ENCODE measurements at places on chromosomes 4 and X. TPM values are rescaled to one million over a fixed set of nuclear protein-coding genes. Genes with fewer than 3 reads are reported as not detected.

DNA sequence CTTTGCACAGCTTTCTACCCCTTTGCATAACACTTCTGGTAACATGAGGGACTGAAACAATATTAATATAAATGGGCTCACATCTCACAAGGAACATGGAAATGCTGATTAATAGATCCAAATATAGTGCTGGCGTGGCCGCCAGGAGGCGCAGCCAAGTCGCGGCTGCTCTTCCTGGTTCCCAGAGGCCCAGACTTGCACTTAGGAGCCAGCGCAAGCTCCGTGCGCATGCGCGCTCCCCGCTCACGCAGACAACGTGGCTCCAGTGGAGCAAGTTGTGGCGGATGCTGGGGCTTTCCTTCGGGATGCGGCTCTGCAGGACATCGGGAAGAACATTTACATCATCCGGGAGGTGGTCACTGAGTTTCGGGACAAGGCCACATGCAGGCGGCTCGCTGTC, 318.3 kb upstream of the SLC7A11 start:
- DNase-seq = no peak

- no peak for DNase-seq
Observed at GRCh38 chrX:64843224-64843623, 133.0 kb downstream of the ZC4H2 start.

- no peak for DNase-seq
Observed at GRCh38 chr4:15012017-15012788, 9.9 kb downstream of the CPEB2 start.

DNA sequence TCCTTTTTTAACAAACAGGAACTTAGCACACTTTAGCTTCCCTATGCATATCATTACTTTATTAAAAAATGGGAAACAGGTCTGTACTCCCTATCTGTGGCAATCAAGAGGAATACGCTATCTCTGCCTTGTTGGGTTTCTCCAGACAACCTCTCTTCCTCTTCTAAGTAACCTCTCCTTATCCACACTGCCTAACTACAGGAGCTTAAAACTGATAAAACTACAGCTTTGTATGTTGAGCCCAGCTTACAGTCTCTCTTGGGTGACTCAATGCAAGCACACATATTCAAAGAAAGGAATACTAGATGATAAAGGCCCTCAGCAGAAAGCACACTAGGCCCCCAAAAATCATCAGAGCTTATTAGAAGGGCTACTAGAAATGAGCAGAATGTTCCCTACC, 8.9 kb downstream of the NUP62CL start:
- no peak for DNase-seq

- no peak for DNase-seq
Observed at GRCh38 chr4:118224243-118224829, 128.5 kb downstream of the PRSS12 start.

DNA sequence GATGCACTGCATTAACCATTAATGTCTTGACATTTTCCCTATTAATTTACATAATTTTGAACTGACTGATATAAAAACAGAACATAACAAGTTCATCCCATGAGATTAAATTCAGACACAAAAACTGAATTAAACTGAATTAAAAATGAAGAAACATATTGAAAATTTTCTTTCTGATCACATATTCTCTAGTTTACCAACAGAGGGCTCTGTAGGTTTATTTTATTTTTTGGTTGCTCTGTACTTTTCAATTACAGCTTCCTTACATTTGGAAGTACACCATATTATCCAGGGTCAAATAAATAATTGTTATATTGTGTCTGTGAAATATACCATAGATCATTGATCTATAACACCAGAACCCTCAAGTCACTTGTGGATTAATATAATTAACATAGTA, 27.3 kb upstream of the CT83 start:
- no peak for DNase-seq

- DNase-seq = no peak
Observed at GRCh38 chr4:26779224-26779623, 81.4 kb upstream of the STIM2 start.

DNA sequence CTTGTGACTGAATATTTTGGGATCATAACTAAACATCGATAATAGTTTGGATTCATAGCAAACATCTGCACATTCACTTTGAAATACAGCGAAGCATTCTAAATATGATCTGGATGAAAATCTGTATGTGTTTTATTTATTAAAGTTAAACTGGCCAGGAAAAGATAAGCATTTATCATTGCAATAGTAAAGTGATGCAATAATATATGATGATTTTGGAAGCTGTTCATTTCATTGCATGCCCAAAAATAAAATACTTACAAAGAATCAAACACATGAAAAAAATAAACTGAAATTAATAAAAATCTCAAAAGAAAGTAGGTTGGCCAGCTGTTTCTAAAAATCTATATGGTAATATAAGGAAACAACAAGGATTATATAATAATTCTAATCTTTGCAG, 1.9 kb downstream of the PRDM5 start:
- DNase-seq = no peak

DNA sequence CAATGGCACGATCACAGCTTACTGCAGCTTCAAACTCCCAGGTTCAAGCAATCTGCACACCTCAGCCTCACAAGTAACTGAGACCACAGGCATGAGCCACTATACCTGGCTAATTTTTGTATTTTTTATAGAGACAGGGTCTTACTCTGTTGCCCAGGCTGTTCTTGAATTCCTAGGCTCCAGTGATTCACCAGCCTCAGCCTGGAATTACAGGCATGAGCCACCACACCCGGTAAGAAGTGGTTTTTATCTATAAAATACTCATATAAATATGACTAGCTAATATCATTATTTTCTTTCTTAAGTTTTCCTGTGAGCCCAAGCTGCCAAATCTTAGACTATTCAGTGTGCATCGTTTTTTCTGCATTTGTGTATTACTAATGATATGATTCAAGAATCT, 4.4 kb downstream of the SCFD2 start:
- DNase-seq = no peak

GRCh38 chrX:10841579-10841978, 221.2 kb upstream of the MID1 start:
- DNase-seq = no peak

- DNase-seq = no peak
Observed at GRCh38 chr4:13527981-13528820, 16.1 kb downstream of the NKX3-2 start.

DNA sequence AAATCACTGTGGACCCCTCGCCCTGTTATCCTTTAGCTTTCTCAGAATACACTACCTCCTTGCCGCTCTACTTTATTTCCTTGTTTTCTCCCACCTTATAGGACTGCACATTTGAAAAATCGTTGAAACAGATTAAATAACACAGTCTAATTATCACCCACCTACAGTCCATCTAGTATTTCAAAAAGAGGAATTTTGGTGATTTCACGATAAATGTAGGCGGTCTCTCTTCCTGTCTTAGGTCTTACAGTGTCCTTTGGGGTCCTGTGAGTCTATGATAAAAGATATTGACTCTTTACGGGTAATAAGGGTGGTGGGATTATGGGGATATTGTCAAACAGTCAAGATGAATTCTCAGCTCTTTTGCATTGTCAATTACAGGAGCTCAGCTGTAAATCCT, 2.4 kb upstream of the TBL1X start:
- DNase-seq = no peak

- DNase-seq = no peak
Observed at GRCh38 chrX:48864210-48864609, 28.8 kb upstream of the PCSK1N start.

DNA sequence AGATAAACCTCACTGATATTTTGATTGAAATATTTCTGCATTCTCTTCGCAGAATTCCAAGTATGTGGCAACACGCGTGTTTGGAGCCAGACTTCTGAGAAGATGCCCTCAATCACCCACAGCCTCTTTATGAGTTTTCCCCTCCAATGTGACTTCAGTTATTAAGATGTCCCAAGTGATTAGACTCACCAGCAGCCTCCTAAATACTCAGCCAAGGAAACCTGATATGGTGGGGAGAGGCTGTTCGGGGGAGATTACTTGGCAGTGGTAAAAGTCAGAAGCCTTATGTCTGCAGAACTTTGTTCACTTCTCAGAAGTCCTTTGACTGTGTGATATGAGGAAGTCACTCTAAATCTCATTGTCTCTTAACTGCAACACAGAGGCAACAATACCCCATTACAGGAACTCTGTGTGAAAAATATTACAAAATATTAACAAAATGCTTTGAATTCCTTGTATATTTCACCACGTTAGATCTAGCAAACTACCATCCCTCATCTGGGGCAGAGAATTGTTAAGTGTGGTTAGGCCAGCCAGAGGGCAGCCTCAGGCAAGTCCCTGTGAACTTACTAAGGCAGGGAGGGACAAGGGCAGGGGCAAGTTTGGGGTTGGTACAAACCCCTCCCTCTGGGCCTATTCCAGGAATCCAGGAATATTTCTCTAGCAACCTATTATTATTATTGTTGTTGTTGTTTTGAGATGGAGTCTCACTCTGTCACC, 151.4 kb upstream of the USP9X start:
- no peak for DNase-seq

DNA sequence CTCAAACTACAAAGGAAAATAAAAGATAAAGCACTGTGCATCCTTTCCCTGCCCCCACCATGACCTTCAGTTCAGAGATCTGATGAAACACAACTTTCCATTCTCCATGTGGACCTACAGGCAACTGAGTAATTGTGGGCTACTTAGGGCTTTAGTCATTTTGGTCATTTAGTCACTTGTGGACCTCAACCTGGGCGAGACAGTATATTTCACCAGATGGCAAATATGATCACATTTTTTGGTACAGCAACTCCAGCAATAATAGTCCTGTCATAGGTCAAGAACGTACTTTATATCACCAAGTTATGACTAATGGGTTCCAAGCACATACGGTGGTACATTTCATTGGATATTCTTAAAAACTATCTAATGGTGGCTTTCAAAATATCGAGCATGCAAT, 141.2 kb downstream of the PDGFC start:
- no peak for DNase-seq

- no peak for DNase-seq
Observed at GRCh38 chr4:76830964-76831703, 66.8 kb downstream of the SOWAHB start.

DNA sequence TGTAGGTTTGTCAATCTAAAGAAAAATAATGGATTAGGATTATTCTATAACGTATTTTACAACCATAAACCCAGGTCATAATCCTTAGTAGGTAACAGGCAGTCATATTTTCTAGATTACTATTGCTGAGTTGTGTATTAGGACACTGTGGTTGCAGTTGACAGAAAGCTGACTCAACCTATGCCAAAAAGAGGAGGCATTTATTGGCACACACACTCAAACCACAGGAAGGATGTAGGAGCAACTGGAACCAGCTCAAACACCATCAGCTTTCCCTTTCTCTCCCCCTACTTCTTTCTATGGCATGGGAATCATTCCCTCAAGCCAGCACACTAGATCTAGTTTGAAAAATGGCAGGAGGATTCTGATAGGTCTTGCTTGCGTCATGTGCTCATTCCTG, 136.4 kb upstream of the FAM9C start:
- DNase-seq = no peak

DNA sequence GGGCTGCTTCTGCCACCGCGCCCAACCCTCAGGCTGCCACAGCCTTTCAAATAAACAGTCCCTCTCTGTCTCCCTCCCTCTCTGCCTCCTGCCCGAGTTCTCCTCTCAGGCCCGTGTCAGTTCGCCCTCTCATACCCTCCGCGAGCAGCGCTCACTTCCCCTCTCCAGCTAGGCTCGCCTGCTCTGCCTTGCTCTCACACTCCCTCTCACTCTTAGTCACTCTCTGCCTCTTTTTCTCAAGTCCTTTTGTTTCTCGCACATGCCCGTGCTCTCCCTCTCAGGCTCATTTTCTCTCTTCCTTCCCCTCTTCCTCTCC, 3.2 kb downstream of the EFNB1 start:
- DNase-seq = peak; percentile 51

GRCh38 chr4:150590631-150591030, 8.7 kb downstream of the MAB21L2 start:
- no peak for DNase-seq

DNA sequence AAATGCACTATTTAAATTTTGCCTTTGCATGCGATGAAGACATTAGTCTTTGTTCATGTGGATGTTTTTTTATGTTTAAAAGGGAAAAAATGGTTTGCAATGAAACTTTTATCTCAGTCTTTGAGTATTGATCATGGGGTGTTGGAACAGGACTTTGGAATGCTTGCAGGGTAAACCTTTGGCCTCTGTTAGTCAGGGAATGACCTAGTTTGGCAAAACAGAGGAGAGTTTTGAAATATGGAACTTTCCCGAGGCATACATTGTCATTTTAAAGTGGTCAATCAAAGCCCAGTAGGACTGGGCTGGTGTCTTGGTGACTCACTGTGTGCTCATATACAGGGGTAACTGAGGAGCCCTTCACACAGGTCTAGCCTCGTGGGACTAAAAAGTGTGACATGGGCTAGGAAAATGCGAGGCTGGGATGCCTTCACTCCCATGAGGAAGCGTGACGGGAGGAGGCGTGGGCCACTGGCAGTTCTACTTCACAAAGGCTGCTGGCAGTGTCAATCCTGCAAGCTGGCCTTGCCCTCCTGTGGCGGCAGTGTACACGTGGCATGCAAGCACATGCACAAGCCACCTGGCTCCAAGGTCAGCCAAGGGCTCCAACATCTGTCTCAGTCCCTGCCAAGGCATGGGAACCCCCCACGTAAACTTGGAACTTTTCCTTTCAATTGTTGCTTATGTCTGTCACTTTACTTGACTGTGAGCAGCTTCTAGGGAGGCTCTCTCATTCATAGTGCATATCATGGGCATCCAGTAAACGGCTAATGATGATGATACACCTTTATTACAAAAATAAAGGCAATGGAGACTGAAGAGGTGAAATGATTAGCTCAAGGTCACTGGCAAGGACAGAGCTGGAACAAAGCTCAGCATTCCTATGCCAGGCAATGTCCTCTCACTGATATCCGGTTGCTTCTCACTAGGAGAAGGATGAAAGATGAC, 5.2 kb upstream of the F11 start:
- no peak for DNase-seq

GRCh38 chr4:77910676-77911075, 48.0 kb downstream of the MRPL1 start:
- DNase-seq = no peak

- DNase-seq = no peak
Observed at GRCh38 chr4:106367072-106367471, 1.5 kb downstream of the GIMD1 start.

Gene GATB
- total RNA-seq = 23.4 TPM

Gene SPANXN5
- total RNA-seq = not detected

Gene POU3F4
- total RNA-seq = not detected

Gene TXK
- 1.7 TPM for total RNA-seq

Gene TENM3
- total RNA-seq = 106 TPM

Gene TSC22D3
- total RNA-seq = 37.0 TPM

Gene MTTP
- total RNA-seq = 0.75 TPM

Gene AASDH
- total RNA-seq = 18.0 TPM

Gene NAAA
- 3.0 TPM for total RNA-seq

Gene ZNF711
- total RNA-seq = 54.1 TPM

Gene CABS1
- 1.2 TPM for total RNA-seq

Gene GAGE12E
- not detected for total RNA-seq

Gene CXorf65
- not detected for total RNA-seq

Gene DRD5
- total RNA-seq = 0.09 TPM

Gene SPACA5
- total RNA-seq = not detected

Gene XG
- total RNA-seq = 1.3 TPM

Gene MID2
- total RNA-seq = 9.4 TPM

Gene TMEM144
- total RNA-seq = 6.3 TPM
